GF-D8 (cell line): ENCODE measurements at places on chromosomes 12 and 14.

DNA sequence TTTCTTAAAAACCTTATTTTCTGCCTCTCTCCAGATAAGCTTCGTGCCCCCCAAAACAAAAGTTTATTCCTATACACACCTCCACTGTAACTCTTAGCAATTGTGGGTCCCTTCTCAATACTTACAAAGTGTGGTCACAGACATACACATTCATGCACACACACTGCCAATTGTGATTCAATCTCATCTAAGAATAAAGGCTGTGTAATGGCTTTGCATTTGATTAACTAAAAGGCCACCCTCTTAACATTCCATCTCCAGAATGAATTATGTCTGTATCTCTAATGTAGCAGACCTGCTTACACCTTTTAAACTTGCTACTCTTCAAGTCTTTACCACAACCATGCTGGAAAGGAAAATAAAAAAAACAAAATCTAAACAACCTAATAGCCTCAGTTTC, 49.5 kb downstream of the MYF5 start:
- DNase-seq = no peak

GRCh38 chr14:90777830-90778485, 38.3 kb downstream of the TTC7B start:
- DNase-seq = no peak

GRCh38 chr14:101534198-101534597, 27.1 kb upstream of the DIO3 start:
- no peak for DNase-seq

GRCh38 chr14:52051871-52052270, 17.0 kb downstream of the NID2 start:
- no peak for DNase-seq

DNA sequence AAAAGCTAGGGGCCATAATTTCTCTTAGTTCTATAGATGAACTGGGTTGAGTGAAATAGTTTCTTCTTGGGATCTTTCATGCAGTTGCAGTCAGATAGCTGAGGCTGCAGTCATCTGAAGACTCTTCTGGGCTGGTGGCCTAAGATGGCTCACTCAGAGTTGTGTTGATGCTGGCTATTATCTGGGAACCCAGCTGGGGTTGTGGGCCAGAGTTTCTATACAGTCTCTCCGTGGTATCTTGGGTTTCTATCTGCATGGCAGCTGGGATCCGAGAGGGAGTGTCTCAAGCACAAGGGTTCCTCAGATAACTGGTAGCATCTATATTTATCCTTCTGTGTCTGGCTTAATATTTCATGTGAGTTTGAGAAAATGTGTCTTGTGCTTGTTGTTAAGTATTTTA, 21.1 kb downstream of the AVPR1A start:
- no peak for DNase-seq

- DNase-seq = no peak
Measured at GRCh38 chr14:90641168-90641567, 175.1 kb downstream of the TTC7B start.

GRCh38 chr12:106631150-106631549, 48.3 kb downstream of the RFX4 start:
- no peak for DNase-seq

DNA sequence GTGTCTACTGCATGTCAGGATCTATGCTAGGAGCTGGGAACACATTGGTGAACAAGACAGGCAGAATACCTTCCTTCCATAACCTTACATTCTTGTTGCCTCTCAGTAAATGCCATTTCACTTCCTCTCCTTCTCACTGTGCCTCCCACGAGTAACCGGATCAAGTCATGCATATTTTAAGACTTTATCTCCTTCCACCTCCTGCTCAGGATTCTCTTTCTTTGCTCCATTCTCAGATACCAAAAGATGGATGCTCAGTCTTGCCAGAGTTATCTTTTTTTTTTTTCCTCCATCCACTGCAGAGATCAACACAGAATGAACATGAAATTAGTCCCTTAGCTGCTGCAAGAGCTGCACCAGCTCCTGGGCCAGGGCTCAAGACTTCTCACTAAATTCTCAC, 20.0 kb upstream of the APPL2 start:
- DNase-seq = no peak

DNA sequence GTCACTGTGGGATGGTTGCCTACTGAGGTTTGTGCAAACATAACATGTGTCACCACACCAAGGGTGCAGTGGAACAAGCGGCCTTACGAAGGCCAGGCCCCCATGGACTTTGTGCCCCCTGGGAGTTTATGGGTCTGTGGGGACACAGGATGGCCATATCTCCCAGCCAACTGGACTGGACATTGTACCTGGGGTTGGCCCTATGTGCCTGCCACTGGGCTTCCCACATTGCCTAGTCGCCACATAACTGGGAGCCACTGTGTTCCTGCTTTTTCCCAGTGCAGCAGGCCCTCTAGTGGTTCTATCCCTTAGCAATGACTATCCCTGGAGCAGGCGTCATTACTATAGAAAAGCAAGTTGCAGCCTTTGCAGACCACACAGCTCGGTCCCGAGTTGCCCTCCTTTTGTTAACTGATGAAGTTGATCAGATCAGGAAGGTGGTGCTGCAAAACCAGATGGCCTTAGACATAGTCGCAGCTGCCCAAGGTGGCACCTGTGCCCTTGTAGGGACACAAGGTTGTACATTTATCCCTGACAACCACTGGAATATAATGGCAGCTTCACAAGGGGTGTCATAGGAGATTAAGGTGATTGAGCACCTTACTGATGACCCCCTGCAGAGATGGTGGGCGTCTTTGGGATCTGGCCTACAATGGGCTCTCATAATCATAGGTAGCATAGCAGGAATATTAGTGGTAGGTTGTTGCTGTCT, 15.2 kb upstream of the RNASE12 start:
- no peak for DNase-seq

DNA sequence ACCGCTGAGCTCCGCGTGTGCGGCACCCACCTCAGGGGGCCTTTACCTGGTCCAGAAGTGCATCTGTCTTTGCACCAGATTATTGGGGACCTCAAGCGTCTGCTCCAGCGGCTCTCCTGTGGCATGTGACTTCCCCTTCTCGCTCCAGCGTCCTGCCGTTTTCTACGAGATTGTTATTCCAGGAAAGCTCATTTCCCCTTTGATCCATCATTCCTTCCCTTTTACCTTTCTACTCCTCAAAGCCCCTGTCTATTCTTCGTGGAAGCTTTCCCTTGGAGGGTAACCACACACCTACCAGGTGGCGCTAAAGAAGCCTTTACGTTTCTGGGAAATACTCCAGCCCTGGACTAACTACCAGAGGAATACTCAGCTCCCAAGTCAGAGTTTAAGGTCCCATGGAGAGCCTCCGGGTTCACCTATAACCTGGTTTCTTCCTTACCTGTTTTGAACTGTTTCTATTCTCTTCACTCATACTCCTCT, 1.5 kb downstream of the FKBP4 start:
- DNase-seq = no peak

DNA sequence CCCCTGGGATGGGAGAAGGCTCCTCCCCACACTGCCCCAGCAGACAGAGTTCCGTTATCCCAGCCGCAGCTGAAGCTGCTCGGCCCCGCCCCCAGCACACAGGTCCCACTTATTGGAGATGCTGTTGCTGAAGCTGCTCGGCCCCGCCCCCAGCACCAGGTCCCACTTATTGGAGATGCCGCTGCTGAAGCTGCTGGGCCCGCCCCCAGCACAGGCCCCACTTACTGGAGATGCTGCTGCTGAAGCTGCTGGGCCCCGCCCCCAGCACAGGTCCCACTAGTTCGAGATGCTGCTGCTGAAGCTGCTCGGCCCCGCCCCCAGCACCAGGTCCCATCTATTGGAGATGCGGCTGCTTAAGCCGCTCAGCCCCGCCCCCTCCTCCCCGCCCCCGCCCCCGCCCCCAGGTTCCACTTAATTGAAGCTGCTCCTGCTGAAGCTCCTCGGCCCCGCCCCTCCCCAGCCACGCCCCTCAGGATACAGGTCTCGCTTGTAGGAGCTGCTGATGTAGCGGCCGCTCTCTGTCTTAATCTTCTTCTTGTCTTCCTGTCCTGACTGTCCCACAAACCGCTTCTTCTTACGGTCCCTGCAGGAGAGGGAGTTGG, 12.0 kb downstream of the CFAP73 start:
- DNase-seq = no peak
